ENCODE measurements at places on chromosomes 4 and X.
A peak's percentile ranks its signal among the peaks of the same experiment; 100 is the strongest.

GRCh38 chrX:67604979-67605703, 61.3 kb downstream of the AR start:
- DNase-seq = peak; percentile 98

DNA sequence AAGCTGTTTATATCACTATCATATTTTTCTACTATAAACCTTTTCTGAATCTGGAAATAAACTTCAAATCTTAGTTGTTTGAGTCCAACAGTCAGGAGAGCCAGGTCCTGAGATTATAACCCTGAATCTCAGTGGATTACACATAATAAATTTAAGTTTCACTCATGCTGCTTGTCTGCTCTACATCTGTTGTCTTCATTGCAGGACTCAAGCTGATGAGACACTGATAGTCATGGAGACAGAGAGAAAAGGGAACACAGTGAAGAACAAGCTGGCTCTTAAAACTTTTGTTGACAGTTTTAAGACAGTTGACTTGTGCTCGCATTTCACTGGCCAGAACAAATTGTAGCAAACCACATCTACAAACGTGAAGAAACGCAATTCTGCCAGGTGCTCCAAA, 327.0 kb upstream of the CTSO start:
- no peak for DNase-seq

- no peak for DNase-seq
These were observed 188.2 kb downstream of the SH2D1A start for GRCh38 chrX:124534536-124534935.

DNA sequence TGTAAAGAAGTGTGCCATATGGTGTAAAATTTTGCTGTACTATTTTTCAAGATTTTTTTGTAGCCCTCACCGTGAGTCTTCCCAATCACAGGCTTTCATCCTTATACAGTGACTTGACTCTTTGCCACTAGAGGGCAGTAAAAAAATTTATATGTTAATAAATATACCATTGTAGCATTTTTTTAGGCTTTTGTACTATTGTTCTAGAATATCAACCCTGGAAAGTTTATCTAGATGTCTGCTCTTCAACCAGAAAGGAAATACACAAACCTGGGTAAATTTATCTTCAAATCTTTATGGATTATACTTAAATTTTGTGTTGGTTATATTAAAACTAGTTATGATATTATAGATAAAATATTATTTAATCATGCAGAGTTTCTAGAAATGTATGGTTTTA, 235.3 kb downstream of the TENM3 start:
- DNase-seq = peak; percentile 55

GRCh38 chrX:51459125-51459524, 37.3 kb downstream of the NUDT11 start:
- peak; percentile 17 for DNase-seq

DNA sequence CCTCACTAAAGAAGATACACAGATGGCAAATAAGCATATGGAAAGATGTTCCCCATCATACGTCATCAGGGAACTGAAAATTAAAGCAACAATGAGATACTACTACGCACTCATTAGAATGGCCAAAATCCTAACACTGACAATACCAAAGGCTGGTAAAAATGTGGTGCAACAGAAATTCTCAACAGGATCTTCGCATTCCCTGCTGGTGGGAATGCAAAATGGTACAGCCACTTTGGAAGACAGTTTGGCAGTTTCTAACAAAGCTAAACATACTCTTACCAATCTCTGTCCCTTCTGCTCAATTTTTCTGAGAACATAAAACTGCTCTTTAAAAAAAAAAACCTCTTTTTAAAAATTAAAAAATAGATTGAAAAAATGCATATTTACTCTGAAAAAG, 300.2 kb downstream of the FBXW7 start:
- DNase-seq = no peak

- DNase-seq = peak; percentile 3
These were observed 1038.4 kb upstream of the PABPC4L start for GRCh38 chr4:135239964-135240363.

- no peak for DNase-seq
These were observed 181.6 kb downstream of the NKX6-1 start for GRCh38 chr4:84317513-84317912.

DNA sequence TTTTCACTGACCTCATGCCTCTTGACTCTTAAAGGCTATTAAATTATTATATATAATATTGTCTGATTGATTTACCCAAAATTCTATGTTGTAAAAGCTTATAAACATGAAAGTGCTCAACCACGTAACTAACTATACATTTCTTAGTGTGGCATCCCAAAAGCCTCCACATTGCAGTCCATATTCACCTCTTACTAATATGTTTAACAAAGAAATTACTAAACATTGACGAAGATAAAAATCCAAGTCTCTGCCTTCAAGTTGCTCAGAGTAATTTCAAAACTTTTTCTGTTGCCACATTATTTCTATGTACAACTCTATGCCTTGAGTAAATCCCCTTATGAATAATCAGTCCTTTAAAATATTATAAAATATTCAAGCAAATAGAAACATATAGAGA, 14.4 kb downstream of the DDIT4L start:
- DNase-seq = no peak

DNA sequence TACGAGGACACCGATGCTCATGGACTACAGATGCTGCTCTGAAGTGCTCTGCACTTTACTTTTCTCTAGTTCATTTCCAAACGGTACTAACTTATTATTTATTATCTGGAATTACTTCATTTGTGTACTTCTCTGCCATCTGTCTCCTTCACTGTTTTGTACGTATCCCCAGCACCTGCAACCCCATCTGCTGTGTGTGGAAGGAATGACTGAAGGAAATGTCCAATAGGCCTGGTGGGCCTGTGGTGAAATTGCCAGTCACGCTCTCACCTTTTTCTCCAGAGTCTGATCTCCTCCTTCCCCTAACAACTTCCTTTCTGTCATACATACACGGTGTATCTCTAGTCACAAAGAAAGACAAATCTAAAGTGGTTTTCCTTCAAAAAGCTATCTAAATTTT, 12.9 kb downstream of the TMEM154 start:
- no peak for DNase-seq

DNA sequence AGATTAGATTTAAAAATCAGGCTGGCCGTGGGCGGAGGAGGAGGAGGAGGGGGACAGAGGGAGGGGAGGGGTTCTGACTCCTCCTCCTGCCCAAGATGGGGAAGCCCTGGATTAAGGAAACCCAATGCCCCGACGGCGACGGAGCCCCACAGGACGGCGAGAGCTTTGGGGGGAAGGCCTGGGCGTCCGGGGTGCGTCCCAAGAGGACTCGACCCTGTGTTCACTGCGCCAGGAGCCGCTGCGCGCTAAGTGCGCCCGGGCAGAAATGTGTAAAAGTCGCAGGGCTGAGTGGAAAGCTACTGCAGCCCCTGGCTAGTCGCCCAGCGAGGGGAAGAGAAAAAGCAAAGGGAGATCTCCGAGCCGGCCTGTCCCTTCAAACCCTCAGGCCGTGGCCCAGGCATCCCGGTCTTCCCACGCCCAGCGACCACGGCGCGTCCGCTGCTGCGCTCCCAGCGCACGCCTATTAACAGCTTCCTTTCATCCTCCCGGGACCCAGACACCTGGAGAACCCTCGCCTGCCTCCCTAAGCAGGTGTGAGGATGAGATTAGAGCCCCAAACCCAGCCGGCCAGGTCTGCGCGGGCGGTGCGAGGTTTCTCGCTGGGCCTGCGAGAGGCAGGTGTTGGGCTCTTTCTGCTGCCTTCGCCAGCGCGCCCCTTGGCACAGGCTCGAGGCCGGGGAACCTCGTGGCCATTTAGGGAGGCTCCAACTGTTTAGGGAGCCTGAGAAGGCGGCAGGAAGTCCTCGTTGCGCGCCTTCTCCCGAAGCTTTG, 1.4 kb upstream of the RPS6KA3 start:
- DNase-seq = peak; percentile 15

DNA sequence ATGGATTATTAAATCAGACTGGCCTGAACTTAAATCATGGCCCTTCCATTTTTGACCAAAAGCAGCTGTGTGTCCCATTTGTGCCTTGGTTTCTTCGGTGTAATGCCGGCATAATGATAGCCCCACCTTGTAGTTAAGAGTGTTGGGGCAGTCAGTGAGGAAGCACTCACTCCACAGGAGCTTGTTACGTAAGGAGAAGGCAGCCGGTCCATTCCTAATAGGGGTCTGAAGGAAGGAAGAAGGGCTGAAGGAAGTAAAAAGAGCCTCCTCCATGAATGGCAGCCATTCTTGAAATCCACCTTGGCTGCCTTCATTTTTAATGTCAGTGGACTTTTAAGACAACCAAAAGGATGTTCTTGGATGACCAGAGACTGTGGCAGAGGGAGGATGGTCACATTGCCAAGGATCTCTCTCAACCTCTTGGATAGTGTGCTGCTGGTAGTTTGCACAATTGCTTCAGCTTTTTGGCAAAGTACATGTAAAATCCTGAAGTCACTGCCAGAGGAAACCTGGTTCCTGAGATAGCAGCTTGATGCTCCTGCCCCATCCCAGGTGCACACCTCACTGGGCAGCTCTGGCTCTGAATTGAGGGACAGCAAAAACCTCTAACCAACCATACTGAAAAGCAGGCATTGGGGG, 113.5 kb downstream of the PTTG2 start:
- no peak for DNase-seq

DNA sequence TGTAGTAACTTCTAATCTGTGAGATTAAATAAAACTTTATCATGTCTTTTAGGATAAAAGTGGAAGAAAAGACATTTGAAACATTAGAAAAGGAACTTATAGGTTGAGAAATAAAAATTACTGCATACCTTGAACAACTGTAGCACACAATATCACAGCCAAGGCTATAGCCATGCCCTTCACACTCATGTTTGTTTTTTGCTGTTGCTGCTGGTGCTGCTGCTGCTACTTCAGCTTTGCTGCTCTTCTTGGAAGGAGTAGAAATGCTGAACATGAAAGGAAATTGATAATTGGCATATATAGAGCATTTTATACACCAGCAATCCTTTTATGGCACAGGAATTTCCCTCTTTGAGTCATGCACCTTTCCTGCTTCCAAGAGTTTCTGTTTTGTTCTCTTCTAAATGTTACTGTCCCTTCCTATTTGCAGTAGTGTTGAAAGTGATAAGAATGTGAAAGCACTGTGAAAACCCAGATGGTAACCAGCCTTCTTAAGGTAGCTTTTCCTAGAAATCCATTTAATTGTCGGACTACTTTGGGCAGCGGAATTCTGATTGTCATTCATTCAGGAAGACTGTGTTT, at the start of gene CXCL11:
Gene CXCL11, minus strand, starts transcription at position 272 of the 582 bp plus-strand sequence. Its CDS starts 83 bp downstream, at position 189.
- no peak for DNase-seq

DNA sequence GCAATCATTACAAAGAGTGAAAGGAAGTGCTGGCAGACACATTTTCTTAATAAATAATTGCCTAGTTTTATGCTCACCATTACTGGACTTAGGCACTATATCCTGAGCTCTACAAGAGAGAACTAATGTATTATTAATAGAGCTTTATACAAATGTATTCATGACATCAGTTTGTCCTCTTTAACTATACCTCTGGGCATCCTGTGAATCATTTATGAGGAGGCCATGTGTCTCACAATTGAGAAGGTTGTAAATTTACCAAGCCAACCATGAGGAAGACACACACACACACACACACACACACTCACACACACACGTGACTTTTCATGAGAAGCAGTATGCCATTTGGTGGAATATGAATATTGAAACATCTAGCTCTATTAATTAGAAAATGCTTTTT, 728.2 kb downstream of the ARAP2 start:
- DNase-seq = no peak

DNA sequence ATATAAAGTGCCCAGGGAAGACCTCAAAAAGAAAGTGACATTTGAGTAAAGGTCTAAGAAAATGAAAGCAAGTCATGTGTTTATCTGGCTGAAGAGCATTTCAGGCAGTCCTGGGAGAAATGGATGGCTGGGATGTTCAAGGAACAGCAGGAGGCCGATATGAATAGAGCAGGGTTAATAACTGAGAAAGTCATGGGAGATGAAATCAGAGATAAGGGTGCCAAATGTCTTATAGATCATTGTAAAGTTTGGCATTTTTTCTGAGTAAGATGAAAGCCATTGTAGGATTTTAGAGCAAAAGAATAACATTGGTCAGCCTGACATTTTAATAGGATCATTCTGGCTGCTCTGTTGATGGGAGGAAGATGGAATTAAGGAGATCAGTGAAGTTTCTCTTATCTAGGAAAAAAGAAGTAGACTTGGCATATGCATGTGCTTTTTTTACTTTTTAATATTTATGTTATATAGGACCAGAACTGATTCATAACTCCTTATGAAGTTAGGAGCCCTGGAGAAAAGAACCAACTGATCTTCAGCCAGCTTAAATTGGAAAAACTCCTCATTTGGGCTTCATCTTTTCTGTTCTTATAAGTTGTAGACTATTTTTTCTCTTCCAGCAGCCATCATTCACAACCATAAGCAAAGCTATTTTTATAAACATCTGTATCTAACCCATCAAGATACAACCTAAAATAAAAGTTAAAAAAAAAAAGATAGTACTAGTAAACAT, 18.6 kb downstream of the AIMP1 start:
- DNase-seq = peak; percentile 75
